ENCODE measurements at places on chromosomes 2 and 18.
A peak's percentile ranks its signal among the peaks of the same experiment; 100 is the strongest.

DNA sequence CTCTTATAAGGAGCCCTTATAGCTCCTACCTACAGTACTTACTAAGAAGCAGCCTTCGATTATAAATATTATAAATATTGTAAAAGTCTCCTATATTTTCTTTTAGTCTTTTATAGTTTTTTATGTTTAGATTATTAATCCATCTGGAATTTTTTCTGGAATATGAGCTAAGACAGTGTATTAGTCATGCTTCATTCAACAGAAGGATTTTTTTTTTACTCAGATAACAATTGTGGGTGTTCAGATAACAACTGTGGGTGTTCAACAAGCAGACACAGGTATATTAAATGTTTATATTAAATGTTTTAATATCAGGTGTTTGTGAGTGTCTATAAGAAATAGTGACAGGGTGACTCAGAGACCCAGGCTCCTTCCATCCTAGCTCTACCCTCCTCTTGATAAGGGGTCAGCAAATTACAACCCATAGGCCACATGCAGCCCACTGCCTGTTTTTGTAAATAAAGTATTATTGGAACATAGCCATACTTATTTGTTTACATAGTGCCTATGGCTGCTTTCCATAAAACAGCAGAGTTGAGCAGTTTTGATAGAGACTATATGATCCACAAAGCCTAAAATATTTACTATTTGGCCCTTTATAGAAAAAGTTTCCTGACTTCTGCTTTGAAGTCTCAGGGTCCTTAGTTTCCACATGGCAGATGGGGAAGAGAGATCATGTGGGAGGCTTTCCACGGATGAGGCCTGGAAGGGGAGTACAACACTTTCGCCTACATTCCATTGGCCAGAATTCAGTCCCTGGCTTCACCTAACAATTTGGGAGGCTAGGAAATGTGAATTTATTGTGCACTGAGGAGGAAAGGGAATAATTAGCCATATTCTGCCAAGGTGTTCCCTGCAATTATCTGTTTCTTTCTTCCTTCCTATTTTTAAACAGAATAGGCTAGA is 4.3 kb upstream of the SPATS2L start:
- DNase-seq = no peak

GRCh38 chr18:79519751-79520477 is 124.2 kb downstream of the NFATC1 start:
- no peak for DNase-seq

DNA sequence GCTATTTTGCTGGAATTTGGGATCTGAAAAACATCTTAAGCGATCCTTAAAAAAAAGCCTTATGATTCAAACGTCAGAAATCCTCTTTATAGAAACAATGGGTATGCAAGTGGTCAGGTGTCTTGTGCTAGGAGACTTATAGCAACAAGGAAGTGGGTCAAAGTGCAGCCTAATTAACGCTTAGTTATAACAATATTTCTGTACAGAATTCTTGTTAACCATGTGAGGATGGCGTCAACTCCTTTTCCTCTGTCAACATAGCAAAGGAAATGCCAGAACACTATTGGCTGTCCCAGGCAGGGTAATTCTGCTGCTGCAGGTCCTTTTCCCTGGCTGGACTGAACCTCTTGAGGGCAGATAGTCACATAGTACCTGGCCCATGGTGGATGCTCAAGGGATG is 189.4 kb downstream of the MSH2 start:
- DNase-seq = no peak

DNA sequence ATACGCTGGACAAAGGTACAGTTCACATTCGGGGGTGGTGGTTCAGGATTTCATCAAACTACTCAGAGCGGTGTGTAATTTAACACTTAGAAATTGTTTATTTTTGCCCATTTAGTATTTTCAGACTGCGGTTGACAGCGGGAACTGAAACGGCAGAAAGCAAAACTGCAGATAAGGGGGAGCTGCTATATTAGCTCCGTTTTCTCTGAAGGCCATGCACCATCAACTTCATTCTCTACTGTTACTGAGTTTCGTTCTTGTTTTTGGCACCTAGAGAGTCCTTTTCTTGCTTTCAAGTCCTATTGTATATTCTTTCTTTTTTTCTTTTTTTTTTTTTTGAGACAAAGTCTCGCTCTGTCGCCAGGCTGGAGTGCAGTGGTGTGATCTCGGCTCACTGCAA is 121.5 kb upstream of the SP3 start:
- no peak for DNase-seq

- no peak for DNase-seq
Observed at GRCh38 chr2:38394903-38395341, 17.8 kb upstream of the ATL2 start.

GRCh38 chr2:113937501-113937900 is 47.6 kb downstream of the ACTR3 start:
- DNase-seq = no peak

DNA sequence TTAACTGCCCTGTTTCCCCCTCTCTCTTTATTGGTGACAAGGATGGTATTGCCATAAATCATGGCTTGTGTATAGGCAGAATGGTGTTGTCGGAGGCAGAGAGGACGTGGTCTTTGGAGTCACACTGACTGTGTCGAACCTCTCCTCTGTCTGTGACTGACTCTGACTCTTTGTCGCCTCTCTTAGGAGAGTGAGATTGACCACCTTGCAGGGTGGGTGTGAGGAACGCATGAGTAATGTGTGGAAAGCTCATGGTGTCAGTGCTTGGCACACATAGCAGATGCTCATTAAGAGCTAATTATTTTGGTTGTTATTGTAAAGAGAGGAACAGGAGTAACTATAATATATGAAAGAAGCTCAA is 145.6 kb downstream of the TTC27 start:
- no peak for DNase-seq

DNA sequence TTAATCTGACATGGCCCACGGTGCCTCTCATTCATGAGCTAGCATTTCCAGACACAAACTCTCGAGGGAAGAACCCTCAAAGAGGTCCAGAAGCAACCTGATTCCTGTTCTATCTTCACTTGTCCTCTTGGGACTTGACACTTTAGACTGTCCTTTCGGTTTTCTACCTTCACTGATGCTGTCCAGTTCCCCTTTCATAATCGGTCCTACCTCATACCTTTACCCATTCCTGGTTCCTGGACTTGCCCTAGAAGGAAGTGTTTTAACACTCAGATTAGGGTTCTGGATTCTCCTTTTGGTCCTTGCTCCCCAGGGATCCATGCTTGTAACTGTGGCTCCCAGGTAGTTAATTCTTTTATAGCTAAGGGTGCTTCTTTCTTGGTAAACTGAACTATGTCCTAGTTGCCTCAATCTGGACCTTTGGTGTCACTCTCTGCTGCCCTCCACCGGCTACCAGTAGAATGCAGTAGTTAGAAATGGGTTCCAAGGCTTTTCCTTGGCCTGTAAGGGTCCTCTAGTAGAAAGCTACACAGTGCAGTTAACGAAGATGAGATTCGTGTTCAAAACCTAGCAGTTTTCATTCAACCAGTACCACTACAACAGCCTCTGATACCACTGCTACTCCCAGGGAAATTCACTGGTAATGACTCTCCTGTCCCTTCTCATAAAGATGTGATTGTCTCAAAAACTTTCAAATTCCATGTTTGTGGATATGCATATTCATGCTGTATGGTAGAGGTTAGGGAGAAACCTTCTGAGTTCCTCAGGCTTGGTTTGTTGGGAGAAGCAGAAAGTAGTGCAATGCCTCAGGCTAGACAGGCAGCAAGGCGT is 178.1 kb upstream of the CYP26B1 start:
- DNase-seq = peak; percentile 39

DNA sequence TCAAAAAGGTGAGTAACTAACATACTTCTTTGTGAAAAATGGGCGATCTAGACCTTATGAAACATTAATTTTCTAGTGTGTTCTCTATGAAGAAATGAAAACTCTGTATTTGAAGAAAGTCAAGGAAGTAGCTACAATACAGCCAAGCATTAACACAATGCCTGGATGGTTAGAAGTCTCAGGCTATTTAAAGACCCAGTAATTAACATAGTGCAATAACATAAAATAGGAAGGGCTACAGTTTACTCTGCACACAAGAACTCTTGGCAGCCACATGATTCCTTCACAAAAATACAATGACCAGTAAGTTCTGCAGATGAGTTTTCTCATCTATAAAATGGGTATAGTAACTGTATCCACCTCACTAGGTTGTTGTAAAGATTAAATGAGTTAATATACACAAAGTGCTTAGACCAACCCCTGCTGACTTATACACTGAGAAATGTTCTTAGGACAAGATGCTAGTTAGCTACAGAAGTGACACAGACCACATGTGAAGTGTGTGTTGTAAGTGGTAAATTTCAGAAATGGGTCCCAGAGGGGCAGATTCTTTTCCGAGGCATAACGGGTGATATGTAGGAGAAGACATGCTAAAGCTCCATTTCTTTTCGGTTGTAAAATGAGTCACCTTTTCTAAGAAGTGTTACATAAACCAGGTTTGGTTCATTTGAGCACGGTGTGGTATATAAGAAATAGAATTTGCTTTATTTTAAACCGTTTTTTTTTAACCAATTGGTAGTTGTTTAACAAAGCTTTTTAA is 61.8 kb downstream of the CXCR4 start:
- DNase-seq = no peak

DNA sequence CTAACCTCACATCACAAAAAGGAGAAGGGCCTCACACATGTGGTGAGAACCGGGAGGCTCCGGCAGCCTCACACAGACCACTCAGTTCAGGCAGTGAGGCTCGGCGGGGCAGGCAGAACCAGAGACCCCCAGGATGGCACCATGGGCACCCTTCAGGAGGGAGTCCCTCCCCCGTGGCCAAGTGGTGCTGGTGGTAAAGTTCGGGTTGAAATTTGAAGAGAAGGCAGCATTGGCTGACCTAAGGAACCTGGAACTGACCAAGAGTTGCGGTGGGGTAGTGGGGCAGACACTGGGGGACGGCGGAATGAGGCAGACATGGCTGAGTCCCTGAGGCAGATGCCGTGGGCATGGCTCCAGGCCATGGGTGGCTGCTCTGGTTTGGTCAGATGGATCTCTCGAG is 239.3 kb upstream of the MYT1L start:
- DNase-seq = no peak

GRCh38 chr2:240649331-240649730 is 24.1 kb downstream of the GPR35 start:
- no peak for DNase-seq

DNA sequence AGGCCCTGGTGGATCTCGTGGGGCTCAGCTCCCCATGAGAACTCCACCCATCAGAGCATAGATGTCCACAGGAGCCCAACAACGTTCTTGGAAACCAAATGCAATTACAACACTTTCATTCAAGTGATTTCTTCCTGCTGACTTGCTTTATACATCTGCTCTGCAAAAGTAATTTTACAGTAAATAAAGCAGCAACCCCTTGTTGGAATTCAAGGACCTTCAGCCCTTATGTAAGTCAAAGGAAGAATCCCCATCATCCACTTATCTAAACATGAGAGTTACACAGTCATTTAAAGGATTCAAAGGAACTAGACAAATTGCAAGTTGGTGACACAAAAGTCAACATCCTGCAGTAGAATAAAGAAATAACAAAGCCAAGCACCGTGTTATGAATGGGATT is 17.1 kb upstream of the ANTXR1 start:
- no peak for DNase-seq

DNA sequence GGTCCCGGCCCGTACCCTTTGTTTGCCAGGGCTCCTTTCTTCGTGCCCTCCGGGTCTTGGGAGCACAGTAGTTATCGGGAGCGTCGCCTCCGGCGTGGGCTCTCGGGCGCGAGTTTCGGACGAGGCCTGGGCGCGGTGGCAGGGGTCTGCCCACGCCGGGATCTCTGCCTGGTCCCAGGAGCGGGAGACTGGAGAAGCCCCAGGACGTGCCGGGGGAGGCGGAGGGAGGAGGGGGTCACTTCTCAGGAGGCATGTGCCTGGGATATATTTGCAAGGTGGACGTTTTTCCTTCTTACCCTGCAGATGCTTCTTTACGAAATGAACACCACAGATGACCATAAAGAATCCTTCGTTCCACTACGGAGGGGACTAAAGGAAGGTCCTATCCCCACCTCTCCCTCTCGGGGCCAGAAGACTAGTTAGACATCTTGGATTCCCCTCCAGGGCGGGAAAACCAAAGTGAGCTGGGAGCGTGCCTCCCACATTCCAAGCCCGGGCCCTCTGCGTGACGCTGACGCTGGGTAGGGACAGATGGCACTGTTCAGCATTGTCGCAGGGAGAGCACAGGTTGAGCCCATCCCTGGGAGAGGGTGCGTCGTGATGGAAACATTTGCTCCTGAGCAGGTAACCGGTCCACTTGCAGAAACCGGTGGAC is 483 bp upstream of the FHL2 start:
- DNase-seq = peak; percentile 79

GRCh38 chr2:171244970-171245782 is 84.5 kb upstream of the TLK1 start:
- no peak for DNase-seq

GRCh38 chr2:26495705-26496297 is 17.9 kb upstream of the OTOF start:
- peak; percentile 33 for DNase-seq

- DNase-seq = no peak
Observed at GRCh38 chr2:239889641-239890121, 135.5 kb downstream of the NDUFA10 start.

- no peak for DNase-seq
Observed at GRCh38 chr2:226213717-226214116, 585.9 kb downstream of the IRS1 start.

DNA sequence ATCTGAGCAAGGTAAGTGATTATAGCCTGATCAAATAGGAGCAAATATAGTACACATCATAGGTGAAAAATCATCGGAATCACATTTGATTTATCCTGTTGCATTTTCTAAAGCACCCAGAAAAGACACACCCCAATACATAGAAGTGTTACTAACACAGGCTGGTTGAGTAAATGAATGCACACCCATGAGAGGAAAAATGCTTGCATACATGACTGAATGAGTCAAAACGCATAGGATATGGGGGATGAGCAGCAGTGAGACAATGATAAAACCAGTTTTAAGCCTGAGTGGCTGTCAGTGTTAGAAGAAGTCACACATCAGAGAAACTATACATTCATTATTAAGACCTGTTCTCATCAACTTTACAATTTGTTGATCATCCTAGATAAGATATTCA is 449.6 kb upstream of the CDH20 start:
- no peak for DNase-seq

GRCh38 chr2:40433736-40434135 is 18.2 kb downstream of the SLC8A1 start:
- DNase-seq = no peak

DNA sequence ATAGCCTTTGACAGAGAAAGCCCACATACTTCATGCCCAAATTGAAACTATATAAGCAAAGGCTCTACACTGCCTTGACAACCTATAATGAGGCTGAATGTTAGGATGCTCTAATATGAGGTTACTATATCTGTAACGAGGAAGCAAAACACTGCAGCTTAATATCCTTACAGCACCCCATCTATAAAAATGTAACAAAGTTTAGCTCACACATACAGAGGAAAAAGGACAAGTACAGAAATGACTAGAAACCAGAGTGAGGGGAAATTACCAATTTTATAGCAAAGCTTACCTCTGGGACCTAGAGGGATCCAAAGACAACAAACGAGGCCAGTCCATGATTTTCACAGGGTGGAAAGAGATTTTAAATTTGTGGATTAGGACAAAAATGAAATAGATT is 138.5 kb downstream of the COL4A4 start:
- DNase-seq = no peak
